ENCODE measurements at places on chromosomes 4 and X.

DNA sequence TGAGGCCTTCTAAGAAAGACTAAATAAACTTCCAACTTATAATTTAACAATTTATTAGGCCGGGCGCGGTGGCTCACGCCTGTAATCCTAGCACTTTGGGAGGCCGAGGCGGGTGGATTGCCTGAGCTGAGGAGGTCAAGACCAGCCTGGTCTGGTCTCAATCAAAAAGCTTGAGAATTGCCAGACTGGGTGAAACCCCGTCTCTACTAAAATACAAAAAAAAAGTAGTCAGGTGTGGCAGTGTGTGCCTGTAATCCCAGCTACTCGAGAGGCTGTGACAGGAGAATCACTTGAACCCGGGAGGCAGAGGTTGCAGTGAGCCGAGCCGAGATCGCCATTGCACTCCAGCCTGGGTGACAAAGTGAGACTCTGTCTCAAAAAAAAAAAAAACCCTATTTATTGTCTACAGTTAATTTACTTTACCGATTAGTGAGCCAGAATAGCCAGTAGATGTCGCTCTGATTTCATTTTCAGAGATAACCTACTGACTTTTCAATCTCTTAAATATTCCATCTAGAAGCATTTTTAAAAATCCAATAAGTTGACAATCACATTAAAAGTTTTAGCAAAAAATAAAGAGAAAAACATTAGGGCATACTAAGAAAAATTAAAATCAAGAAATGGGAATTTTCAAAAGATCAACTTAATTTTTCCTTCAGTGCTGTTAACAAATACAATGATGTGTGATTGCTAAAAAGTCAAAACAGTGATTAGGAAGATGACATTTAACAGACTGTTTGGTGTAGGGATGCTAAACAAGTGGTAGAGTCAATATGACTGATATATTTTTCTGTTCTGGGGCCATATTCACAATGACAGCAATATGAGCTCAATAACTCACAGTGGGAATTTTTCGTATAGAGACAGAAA lies 4.3 kb upstream of the SHROOM3 start:
- DNase-seq: no peak

DNA sequence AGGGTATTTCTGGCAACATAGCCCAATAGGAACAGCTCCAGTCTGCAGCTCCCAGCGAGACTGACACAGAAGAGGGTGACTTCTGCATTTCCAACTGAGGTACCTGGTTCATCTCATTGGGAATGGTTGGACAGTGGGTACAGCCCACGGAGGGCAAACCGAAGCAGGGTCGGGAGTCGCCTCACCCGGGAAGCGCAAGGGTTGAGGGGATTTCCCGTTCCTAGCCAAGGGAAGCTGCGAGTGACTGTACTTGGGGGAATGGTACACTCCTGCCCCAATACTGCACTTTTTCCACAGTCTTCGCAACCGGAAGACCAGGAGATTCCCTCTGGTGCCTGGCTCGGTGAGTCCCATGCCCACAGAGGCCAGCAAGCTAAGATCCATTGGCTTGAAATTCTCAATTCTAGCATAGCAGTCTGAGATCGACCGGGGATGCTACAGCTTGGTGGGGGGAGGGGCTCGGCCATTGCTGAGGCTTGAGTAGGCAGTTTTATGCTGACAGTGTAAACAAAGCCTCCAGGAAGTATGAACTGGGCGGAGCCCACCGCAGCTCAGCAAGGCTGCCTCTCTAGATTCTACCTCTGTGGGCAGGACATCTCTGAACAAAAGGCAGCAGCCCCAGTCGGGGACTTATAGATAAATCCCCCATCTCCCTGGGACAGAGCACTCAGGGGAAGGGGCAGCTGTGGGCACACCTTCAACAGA lies 14.0 kb upstream of the ADAD1 start:
- DNase-seq: no peak

DNA sequence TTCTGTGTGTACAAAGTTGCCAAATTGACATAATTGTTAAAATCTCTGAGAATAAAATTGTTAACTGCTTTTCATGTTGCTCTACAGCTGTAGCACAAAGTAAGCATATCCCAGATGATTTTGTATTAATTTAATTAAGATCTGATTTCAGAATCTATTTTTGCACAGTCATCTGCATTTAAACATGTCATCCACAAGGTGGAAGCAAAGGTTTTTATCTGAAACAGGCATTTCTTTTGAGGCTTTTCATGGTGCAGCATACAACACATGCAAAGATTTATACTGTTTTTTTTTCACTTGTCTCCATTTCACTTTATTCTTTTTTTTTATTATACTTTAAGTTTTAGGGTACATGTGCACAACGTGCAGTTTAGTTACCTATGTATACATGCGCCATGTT lies 51.2 kb downstream of the GC start:
- no peak for DNase-seq

DNA sequence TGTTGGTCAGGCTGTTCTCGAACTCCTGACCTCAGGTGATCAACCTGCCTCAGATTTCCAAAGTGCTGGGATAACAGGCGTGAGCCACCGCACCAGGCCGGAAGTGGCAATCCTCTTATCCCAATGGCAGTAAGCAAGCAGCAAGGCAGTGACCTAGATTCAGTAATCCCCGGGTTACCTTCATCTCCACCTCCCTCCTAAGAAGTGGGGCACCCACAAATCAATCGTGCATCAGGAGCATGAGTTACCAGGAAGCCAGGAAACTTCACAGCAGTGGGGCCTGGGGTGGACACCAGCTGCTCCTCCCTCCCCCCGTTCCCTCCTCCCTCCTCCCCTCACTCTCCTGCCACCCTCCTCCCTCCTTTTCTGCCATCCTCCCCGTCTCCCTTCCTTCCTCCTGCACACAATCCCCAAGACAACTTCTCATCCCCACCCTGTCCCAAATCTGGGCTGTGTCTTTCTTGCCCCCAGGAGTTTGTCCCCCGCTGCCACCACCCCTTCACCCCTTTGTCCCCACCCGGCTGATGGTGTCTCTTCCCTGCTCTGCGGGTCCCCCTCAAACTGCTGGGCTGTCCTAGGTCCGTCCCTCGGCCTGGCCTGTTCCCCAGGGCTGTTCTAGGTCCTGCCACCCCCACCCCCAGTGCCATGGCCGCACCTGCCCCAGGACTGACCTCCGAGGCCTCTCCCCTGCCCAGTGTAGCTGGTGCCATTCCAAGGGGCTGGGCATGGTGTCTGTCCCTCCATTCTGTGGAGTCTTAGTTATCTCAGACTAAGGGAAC lies 2.2 kb downstream of the PDE6B start:
- DNase-seq: no peak

GRCh38 chrX:80917919-80918318 lies 108.2 kb upstream of the BRWD3 start:
- no peak for DNase-seq

GRCh38 chr4:142752202-142752786 lies 93.8 kb downstream of the INPP4B start:
- DNase-seq: no peak

GRCh38 chrX:70613295-70613694 lies 168.7 kb downstream of the DLG3 start:
- no peak for DNase-seq

DNA sequence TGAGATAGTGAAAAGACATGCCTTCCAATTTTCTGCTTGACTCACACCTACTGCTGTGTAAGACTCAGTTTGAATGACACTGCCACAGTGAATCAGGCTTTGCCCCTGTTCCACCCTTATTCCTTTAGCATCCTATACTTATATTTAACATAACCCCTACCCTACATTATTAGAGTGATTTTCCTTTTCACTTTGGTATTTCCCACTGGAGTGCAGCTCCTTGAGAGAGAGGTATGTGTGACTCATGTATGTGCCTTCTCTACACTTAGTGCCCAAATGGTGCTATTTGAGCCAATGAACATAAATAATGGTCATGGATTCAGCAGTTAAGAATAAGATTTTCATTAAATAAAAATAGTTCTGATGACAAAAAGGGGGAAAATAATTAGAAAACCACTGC lies 69.5 kb downstream of the RRAGB start:
- no peak for DNase-seq

DNA sequence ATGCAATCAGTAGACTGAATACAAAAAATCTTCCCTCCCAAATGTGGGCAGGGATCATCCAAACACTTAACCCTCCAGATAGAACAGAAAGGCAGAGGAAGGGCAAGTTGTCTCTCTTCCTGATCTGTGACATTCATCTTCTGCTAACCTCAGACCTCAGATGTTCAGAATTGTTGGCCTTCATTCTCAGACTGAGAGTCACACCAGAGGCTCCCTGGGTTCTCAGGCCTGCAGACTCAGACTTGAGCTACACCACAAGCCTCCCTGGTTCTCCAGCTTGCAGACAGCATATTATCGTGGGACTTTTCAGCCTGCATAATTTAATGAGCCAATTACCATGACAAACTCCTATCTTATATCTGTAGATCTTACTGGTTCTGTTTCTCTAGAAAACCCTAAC lies 1471.6 kb upstream of the ADGRL3 start:
- DNase-seq: no peak

GRCh38 chr4:137448402-137448801 lies 83.9 kb downstream of the PCDH18 start:
- DNase-seq: no peak

GRCh38 chrX:31298916-31299315 lies 227.1 kb upstream of the FTHL17 start:
- DNase-seq: no peak

- DNase-seq: no peak
Measured at GRCh38 chr4:114582621-114583020, 16.0 kb upstream of the UGT8 start.

DNA sequence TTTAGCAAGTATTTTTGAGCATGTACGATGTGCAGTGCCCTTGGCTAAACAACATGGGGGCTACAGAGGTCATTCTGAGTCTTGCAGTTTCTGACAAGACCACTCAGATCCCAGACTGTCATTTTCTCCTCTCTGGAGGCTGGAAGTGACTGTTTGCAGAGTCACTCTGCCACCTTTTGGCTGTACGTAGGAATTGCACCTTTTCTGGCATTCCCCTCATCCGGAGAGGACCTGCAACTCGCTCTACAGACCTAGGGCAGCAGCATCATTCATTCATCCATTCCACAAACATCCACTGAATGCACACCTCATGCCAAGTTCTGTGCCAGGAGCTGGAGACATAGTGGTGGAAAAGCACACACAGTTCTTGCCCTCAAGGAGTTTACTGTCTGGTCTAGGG lies 160.4 kb upstream of the GPR101 start:
- peak; percentile 61 for DNase-seq

DNA sequence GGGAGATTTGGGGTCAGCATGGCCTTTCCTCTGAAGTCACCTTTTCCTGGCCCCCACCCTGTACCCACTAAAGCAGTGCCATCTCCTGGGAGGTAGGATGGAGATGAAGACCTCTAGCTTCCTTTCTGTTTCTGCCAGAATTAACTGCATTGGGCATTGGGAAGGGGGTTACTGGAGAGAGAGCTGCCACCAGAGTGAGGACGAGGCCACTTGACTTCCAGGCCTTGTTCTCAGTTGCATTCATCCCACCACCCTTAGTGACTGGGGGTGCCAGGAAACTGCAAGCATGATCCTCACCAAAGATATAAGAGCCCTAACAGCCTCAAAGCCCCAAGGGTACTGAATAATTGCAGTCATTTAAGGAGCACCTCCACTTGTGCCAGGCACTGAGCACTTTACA lies 15.8 kb downstream of the SASH3 start:
- DNase-seq: no peak

- no peak for DNase-seq
Measured at GRCh38 chr4:77599378-77599777, 6.2 kb upstream of the CXCL13 start.

DNA sequence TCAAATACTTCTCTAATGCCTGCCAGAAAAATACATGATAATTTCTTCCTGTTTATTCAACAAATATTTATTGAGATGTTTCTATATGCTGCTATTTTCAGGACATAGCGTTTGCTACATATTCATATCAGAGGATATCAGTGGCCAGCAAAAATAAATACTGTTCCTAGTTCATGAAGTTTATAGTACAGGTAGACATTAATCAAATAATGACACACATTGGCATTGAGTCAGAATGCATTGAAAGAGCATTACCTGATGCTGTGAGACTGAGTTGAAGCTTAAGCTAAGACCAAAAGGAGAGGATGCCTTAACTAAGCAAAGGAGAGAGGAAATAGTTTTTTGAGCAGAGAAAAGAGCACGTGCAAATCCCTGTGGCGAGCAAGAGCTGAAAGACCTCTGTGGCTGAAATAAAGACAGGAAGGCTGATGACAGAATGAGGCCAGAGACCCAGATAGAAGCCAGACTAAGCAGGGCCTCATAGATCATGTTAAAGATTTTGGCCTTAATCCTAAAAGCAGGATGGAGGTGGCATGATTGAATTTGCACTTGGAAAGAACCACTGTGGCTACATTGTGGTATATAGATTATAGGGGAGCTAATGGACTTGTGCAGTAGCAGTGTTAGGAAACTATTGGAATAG lies 36.2 kb downstream of the FAM241A start:
- DNase-seq: no peak

DNA sequence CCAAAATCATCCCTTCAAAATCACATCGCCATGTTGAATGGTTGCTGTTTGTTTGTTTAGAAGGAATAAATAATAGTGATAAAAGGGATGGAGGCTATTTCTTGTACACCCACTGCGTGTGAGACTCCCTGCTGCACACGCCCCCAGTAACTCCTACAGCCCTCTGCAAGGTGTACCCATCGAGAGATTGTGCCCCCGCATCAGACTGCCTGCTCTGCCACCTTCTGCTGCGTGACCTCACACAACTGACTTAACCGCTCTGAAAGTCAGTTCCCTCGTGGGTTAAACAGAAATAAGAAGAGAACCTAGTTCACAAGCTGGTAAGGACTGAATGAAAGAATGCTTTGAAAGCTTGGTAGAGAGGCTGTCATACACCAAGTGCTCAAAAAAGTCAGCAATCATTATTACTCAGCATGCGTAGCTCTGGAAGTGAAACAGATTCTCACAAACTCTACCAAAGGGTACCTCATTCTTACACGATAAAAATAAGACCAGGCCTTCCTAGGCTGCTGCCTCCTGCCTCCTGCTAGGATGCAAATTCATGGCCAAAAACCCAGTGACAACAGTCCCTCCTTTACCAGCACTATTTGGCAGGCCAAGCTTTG lies 147.1 kb downstream of the CPEB2 start:
- no peak for DNase-seq

DNA sequence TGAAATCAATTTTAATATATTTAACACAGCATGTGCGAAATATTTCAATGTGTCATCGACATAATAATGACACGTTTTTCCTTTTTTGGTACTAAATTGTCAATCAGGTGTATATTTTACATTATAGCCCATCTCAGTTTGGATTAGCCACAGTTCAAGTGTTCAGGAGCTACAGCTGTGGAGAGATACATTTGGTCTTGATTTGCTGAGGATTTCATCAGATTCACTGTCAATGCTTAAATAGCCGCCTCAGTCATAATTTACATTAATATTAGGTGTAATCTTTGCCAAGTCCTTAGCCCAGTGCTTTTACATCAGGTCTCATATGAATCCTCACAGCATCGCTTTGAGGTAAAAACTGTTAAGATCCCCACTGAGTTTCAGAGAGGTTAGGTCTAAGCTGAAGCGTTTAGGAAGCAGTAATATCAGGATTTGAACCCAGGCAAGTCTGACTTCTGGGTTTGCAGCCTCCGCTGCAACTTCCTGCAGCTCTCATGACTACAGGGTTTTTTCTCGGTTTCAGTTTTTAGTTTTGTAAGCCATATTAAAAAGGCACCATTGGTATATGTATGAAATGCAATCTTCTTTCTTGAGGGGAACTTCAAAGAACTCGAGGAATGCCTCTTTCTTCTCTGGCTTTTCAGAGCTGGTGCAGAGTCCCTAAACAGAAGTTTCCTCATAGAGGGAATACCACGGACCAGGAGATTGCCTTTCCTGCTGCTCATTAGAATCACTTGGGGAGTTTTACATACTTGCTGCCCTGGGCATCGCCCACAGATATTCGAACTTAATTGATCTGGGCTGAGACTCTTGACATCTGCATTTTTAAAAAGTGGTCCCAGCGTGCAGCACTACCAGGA lies 6.4 kb downstream of the MTM1 start:
- no peak for DNase-seq

- no peak for DNase-seq
Measured at GRCh38 chr4:129783596-129783995, 687.6 kb downstream of the C4orf33 start.

Data from head of caudate nucleus (tissue), 42 donors.